K562 (cell line): ENCODE measurements at places on chromosomes 5 and 9. TPM values are rescaled to one million over a fixed set of nuclear protein-coding genes. Genes with fewer than 3 reads are reported as not detected.
A peak's percentile ranks its signal among the peaks of the same experiment; 100 is the strongest.

- H3K36me3 ChIP-seq: no peaks in the 10 kb centered on the region
- H3K27ac ChIP-seq: no peak overlapping the region
- no peak for DNase-seq
Observed at GRCh38 chr5:80961376-80962281, 1.5 kb downstream of the RASGRF2 start.

DNA sequence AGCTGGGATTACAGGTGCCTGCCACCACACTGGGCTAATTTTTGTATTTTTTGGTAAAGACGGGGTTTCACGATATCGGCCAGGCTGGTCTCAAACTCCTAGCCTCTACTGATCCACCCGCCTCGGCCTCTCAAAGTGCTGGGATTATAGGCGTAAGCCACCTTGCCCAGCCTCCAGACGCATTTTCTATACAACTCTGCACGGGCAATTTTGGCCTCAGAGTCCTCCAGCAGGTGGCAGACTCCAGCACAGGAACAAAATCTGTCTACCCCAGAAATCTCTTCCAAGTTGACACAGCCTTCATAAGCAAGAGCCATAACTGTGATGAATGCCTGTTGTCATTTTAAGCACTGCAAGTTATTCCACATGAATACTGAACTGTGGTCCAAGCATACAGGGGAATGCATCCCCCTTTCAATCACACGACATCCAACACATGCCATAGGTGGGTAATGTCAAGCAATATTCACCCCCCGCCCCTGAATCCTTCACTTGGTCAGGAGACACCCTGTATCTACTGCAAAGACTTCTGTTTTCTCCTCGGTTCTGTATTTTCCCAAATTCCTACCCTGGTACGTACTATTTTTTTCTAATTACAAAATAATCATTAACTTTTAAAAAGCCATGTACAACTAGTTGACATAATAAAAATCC, 50.8 kb downstream of the ALDH7A1 start:
- H3K4me3 ChIP-seq: no peak overlapping the region
- no peaks in the 10 kb centered on the region for H3K36me3 ChIP-seq
- peaks cover 19% of the 10 kb centered on the region for H3K27me3 ChIP-seq
- peak; percentile 74 for DNase-seq
- no peak overlapping the region for H3K27ac ChIP-seq
- no peaks in the 10 kb centered on the region for H3K4me1 ChIP-seq

GRCh38 chr9:78023003-78023741, 8.4 kb downstream of the GNAQ start:
- no peak overlapping the region for H3K4me3 ChIP-seq
- no peak for DNase-seq
- no peaks in the 10 kb centered on the region for H3K27me3 ChIP-seq
- H3K36me3 ChIP-seq: peaks cover 6% of the 10 kb centered on the region; the same call in 2 of the 3 replicates
- H3K4me1 ChIP-seq: peaks cover 8% of the 10 kb centered on the region; the same call in 1 of the 2 replicates

FNBP1 gene
- total RNA-seq: 8.5 and 10.7 TPM in 2 replicates

DNA sequence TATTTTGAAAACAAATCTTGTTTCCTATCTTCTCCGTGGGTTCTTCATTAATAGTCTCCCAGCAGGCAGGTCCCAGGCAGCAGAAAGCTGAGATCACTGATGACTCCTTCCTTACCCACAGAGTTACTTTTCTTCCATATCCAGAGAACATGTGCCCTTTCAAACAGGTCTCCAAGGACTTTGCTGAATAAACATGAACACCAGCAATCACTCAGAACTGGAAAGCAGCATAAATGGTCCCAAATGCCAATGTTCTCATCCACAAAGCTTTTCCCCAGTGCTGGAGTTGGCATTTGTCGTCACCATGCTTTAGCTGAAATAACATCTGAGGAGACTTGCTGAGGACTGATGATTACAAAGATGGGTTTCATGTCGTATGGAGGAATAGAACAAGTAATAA, 134.0 kb downstream of the YIPF5 start:
- no peak for DNase-seq
- H3K27me3 ChIP-seq: no peaks in the 10 kb centered on the region
- no peak overlapping the region for H3K27ac ChIP-seq
- H3K4me1 ChIP-seq: no peaks in the 10 kb centered on the region
- no peaks in the 10 kb centered on the region for H3K36me3 ChIP-seq

DNA sequence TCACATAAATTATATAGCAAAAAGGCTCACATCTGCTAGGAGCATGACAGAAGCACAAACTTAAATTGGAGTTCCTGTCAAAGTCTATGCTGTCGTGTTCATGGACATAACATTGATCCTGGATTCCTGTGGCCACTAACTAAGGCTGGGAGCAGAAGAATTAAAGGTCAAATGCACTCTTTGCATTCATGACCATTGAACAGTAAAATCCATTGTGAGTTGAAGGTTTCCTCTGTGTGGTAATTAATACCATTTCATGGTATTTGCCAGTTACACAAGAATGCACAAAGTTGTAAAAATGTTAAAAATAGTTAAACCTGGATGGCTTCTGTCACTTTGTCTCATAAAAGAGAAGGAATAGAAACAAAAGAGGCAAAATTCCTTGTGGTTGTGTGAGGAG, 242.6 kb downstream of the NPR3 start:
- no peak for DNase-seq
- H3K4me1 ChIP-seq: no peaks in the 10 kb centered on the region
- no peaks in the 10 kb centered on the region for H3K36me3 ChIP-seq

GRCh38 chr5:54226215-54226614, 84.2 kb downstream of the ARL15 start:
- peaks cover 5% of the 10 kb centered on the region; the same call in 1 of the 2 replicates for H3K4me1 ChIP-seq
- no peak for DNase-seq
- no peak overlapping the region for H3K27ac ChIP-seq
- H3K4me3 ChIP-seq: no peak overlapping the region
- H3K36me3 ChIP-seq: no peaks in the 10 kb centered on the region; the same call in 2 of the 3 replicates

DNA sequence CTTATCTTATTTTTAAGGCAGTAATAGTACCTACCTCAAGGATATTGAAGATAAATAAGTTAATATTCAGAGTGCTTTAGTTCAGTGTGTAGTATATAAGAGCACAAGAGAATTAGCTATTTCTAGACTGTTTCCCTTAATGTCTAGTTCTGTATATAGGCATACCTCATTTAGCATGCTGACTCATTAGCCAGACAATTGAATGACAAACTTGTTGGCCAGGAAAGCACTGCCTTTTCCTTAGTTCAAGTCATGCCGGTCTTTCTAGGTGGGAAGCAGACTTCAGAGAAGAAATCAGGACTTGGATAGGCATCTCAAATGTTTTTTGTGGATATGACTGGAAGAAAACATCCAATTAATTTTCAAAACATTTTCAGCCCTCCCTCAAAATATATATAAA, 3.2 kb upstream of the FBXO4 start:
- no peaks in the 10 kb centered on the region for H3K27me3 ChIP-seq

GARNL3 gene
- 1.2 and 2.5 TPM in 2 replicates for total RNA-seq

GRCh38 chr9:105855987-105856386, 161.6 kb downstream of the TMEM38B start:
- H3K36me3 ChIP-seq: no peaks in the 10 kb centered on the region
- H3K27ac ChIP-seq: no peak overlapping the region
- no peaks in the 10 kb centered on the region for H3K27me3 ChIP-seq

- no peaks in the 10 kb centered on the region for H3K36me3 ChIP-seq
- no peaks in the 10 kb centered on the region for H3K27me3 ChIP-seq
- peaks cover 12% of the 10 kb centered on the region; the same call in 2 of the 3 replicates for H3K4me1 ChIP-seq
- no peak for DNase-seq
Observed at GRCh38 chr5:171845857-171846256, 60.2 kb downstream of the SMIM23 start.
